RWPE1 (cell line): ENCODE measurements at places on chromosomes 2 and 18.
A peak's percentile ranks its signal among the peaks of the same experiment; 100 is the strongest.

DNA sequence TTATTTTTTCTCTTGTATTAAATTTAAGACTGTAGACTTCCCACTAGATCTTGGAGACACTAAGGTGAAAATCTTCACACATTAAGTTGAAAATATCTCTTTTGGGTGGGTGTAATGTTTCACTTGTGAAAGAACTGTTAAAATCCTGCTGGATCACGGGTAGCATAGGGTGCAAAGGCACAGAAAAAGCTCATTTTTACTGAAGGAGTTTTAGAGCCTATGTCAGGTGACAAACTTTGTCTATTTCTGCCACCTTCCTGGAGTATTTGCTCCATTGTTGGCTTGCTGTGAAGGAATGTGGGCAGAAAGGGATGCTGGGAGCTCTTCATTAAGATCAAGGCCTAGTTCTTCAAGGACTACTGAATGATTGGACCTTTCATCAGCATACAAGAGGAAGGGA is 119.4 kb downstream of the FMNL2 start:
- no peak for DNase-seq

DNA sequence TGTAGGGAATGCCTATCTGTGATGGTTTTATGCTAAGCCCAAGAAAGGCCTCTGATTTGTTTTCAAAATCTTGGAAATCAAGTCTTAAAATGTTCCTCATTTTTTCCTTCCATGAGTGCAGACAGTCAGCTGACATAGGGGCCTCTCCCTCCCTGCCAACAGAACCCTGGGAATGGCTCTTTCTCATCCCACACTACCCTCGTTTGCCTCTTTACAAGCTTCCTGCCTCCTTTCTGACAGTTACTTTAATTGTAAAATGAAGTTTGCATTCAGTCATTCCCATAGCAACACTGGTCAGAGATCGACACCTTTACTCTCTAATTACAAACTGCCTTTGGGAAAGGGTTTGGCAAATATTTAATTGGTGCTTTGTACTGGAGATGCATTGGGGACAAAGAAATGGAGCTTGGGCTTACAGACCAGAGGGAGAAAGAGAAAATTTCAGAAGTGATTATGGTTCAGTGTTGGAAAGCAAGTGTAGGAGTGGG is 25.4 kb downstream of the KIF5C start:
- no peak for DNase-seq

GRCh38 chr2:210456571-210456970 is 20.0 kb downstream of the LANCL1 start:
- no peak for DNase-seq

GRCh38 chr2:60976875-60977561 is 40.5 kb upstream of the PEX13 start:
- no peak for DNase-seq

- DNase-seq: no peak
Measured at GRCh38 chr2:30584116-30584515, 137.1 kb downstream of the LCLAT1 start.

- peak; percentile 69 for DNase-seq
Measured at GRCh38 chr18:54828281-54828881, at the start of gene RAB27B. TSS of gene RAB27B (plus strand) at chr18:54828477. CDS start at chr18:54877586, 49,109 bp downstream.

GRCh38 chr2:126661702-126662500 is 5.9 kb downstream of the GYPC start:
- no peak for DNase-seq
